ENCODE measurements at places on chromosomes 3 and 15.

DNA sequence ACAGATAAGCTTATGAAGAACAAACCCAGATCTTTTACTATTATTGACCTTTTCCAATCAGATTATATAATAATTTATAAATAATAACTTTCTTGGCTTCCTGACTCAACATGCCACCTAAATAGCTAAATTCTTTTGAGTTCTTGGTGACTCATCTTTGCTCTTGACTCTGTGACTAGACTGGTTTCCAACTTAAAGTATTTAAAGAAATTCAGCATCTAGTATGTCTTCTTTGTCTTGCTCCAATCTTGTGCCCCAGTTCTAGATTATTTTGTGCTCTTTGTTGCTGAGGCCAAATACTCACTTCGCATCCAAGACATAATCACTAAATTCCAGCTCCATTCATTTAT is 483.2 kb upstream of the TBL1XR1 start:
- no peak for DNase-seq

DNA sequence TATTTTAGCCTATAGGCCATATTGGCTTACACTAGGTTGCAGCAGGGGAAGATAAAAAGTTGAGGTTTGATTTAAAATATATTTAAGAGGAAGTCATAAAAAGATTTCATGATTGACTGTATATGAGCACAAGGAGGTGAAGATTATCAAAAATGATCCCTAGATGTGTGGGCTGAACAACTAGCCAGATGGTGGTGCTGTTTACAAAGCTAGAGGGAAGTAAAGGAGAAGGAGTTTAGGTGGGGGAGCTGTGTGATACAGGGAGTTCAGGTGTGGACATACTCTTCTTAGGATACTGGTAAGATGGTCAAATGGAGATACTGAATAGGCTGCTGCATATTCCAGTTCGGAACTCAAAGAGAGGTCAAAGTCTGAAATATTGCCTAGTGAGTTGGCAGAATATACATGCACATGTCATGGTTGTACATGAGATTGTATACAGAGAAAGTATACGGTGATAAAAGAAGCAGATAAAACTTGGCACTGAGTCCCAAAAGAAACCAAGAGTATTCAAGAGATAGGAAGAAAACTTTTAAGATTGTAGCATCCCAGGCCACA is 727.8 kb downstream of the NLGN1 start:
- DNase-seq, result no peak

- DNase-seq, result no peak
Measured at GRCh38 chr3:68560728-68561127, 371.6 kb downstream of the TAFA4 start.

GRCh38 chr3:106485802-106486201 is 617.0 kb upstream of the CBLB start:
- no peak for DNase-seq

DNA sequence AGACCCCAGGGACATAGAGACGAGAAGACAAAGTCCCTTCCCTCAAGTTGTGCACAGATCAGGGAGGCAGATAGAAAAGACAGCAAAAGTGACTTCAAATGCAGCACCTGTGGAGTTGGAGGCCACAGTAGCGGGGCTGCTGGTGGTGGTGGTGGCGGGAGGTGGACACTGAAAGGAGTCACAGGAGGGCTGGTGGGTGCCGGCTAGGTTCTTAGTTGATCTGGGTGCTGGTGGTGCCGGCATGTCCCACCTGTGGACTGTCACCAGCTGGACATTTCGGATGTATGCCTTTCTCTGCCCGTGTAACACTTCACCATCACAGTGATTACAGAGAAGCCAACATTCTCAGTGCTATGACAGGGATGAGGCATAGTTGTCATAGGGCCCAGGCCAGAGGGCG is 49.2 kb upstream of the MTMR10 start:
- no peak for DNase-seq

- DNase-seq, result no peak
Measured at GRCh38 chr15:38627689-38628277, 63.2 kb upstream of the RASGRP1 start.

- no peak for DNase-seq
Measured at GRCh38 chr3:79063624-79064023, 704.2 kb downstream of the ROBO1 start.

DNA sequence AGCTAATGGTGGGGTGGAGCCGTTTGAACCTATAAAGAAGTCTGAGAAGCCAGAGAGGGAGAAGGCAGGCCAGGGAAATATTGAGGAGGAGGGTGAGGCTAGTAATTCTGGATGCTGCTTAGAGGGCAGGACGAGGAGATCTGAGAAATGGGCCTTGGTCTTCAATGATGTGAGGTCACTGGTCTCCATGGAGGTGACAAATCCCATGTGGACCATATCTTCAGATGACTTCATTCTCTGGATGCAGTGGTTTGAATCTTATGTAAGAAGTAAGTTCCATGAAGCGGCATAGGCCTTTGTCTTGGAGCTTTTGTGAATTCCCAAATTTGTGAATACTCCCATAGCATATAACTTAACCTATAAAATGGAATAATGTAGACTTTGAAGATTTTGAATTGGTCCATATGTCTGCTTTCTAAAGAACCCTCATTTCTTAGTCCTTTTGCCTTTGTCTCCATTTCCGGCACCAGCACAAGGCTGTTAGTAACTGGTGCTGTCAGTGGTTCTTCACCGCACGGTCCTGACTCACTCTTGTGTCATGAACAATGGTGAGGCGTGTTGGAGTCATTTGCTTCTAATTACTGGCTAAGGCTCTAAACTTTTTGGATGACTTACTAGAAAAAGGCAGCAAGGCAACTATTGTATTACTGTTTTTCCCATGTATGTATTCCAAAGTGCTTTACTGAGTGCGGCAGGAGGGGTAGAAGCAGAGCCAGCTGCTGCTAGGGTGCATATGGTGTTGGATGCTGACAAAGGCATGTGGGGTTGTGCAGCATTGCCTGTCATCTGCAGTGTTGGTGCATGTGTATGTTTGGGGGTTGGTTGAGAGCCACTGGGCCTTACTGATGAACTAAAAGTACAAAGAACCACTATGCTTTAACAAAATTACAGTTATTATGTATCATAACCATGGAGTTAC is 279.3 kb upstream of the C2CD4B start:
- DNase-seq, result no peak

DNA sequence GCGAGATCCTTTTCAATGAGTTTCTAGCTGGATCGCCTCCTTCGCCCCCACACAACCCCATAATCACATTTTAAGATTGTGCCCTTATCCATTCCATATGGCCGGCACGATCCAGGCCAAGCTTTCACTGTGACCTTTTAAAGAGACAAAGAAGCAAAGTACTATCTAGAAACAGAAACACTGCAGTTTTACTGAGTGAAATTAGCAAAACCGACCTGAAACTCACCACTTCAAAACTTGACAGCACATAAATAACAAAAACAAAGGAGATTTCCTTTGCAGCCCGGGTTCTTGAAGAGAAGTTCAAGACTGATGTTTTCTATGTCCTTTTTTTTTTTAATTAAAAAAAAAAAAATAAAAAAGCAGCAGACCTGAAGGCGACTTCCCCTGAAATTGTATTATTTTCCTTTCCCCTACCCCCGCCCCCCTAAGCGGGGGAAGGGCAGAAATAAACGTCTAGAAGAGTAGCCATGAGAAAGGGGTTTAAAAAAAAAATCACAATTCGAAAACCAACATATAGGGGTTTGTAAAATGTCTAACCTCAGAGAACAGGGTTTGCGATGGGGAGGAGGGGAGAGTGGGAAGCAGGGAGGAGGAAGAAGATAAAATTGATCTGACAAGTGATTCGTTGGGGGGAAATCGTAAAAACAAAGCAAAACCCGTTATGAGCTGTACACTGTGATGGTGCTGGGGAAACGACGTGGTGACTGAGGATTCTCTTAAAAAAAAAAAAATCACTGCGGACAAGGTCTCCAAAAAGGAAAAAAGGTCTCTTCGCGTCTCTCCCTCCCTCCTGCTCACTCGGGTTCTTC is 1.5 kb downstream of the SATB1 start:
- no peak for DNase-seq

GRCh38 chr15:42010434-42010833 is 10.4 kb downstream of the PLA2G4E start:
- DNase-seq, result no peak

- DNase-seq, result no peak
Measured at GRCh38 chr3:172159962-172160538, 120.7 kb downstream of the FNDC3B start.

- peak; percentile 86 for DNase-seq
Measured at GRCh38 chr15:38563723-38564519, 693 bp downstream of the RASGRP1 start.

DNA sequence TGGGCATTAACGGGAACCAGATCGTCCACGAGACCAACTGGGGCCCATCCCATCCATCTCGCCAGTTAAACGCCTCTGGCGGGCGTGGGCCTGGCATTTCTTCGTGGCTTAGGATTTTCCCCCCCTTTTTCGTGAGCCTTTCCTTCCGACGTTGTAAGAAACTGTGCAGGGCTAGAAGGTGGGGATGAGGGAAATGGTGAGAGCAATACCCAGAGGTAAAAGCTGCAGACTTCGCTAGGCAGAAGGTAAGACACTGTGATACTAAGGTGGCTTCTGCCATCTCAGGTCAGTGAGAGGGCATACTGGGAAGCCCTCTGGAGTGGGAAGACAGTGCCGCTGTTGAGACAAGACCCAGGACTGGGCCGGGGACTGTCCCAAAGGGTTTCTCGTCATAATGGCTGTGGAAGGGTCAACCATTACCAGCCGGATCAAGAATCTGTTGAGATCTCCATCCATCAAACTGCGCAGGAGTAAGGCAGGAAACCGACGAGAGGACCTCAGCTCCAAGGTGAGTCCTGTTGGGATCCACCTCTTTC is 666 bp downstream of the MAPKBP1 start:
- DNase-seq, result no peak

- DNase-seq, result no peak
Measured at GRCh38 chr15:48470096-48470495, 138.9 kb downstream of the DUT start.

- no peak for DNase-seq
Measured at GRCh38 chr15:96838081-96838480, 507.6 kb downstream of the NR2F2 start.

GRCh38 chr3:179045719-179046402 is 25.7 kb downstream of the ZMAT3 start:
- DNase-seq, result no peak

- DNase-seq, result no peak
Measured at GRCh38 chr15:73598530-73599160, 34.5 kb downstream of the NPTN start.

- no peak for DNase-seq
Measured at GRCh38 chr3:100045696-100046095, 68.6 kb downstream of the FILIP1L start.

GRCh38 chr3:57046101-57046765 is 14.2 kb upstream of the SPATA12 start:
- no peak for DNase-seq

GRCh38 chr15:99015698-99016568 is 8.3 kb upstream of the PGPEP1L start:
- DNase-seq, result no peak

DNA sequence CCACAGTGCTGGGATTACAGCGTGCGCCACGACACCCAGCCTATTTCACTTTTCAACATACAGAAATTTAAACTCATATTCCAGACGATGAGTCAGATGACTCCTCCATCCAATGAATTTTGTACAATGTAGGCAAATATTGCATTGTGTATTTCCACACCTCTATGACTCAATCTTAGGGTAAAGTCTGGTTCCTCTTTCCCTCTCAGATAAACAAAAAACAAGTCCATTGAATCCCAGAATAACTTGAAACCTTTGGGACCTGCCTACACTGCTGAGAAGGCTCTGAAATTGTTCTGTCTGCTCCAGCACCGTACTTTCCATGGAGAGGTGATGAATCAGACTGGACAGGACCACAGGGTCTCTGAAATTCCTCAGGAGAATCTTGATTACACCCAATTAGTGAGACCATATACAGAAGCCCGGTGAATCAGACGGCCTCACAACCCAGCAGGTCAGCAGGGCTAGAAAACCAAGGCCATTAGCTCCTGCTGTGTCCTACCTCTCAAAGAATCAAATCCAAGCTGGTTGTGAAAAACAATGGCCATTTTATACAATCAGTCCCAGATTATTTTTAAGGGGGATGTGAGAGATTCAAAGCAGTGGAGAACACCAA is 112.6 kb downstream of the ERC2 start:
- no peak for DNase-seq

- no peak for DNase-seq
Measured at GRCh38 chr3:136898954-136899353, 36.9 kb downstream of the NCK1 start.

- no peak for DNase-seq
Measured at GRCh38 chr3:183802989-183803388, 22.4 kb downstream of the MAP6D1 start.

DNA sequence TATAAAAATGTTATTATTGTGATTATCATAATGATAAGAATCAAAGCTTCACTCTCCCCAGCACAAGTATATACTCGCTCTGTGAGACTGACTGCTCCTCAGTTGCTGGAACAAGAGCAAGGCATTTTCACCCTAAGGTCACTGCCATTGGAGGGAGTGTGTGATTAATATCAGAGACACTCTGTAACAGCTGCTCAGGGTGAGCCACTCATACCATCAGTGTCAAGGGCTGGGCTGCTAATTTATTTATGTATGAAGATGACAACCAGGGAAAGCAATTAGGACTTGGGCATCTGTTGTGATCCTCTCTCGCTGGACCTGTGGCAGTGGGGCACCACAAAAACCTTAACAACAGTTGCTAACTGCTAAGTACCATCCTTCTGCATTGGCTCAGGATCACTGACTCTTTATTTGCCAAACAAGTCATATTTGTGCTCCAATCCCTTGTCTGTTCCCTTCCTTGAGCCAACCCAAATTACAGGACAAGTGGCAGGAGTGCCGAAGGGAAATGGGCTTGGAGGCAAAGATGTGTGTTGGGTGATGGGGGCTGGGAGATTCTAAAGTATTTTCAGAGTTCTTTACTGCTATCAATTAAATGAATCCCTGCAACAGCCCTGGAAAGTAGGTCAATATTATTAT is 297.5 kb upstream of the STT3B start:
- DNase-seq, result no peak

- no peak for DNase-seq
Measured at GRCh38 chr15:20357481-20358065, 184.0 kb downstream of the GOLGA6L6 start.

DNA sequence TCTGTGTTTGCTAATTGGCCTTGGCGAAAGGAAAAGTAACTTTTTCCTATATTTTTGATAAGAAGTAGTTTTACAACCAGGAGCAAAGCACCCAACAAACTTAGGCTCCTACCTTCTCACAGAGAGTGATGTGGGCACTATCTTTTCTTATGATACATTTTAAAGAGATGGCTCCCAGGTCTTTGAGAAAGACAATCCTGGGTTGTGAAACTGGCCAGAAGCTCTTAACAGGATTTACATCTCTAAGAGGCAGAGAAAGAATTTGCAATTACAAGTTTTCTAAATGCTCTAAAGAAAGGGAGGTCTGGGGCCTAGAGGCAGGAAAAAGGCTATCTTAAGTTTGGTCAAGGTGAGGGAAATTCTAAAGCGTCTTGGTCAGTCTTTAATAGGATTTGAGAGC is 609.7 kb downstream of the VGLL3 start:
- no peak for DNase-seq

Measured in stimulated activated CD8-positive, alpha-beta memory T cell treated with anti-CD3 and anti-CD28 coated beads, Interleukin-15, amount 100 ng/mL, for 24 hours (primary cell).